Stimulated activated CD8-positive, alpha-beta memory T cell treated with anti-CD3 and anti-CD28 coated beads, Interleukin-12 subunit alpha, Interleukin-12 subunit beta, amount 100 ng/mL, for 4 hours (primary cell): ENCODE measurements at places on chromosomes 5 and 9.

DNA sequence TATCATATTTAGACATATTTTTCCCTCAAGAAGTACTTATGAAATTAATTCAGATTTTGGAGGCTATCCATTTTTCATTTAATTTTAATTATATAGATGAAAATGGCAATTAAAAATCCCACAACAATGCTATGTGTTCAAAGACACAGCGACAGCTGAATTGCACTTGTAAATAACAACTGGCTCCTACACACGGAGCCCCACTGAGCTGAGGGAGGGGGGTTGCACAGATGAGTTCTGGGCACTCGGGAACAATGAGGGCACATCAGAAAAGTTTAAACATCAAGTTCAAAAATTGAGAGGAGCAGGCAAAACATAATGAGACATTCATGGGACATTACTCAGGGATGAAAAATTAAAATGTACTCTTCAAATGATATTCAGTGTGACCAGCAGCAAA is 104.9 kb downstream of the MARCHF3 start:
- DNase-seq = no peak

DNA sequence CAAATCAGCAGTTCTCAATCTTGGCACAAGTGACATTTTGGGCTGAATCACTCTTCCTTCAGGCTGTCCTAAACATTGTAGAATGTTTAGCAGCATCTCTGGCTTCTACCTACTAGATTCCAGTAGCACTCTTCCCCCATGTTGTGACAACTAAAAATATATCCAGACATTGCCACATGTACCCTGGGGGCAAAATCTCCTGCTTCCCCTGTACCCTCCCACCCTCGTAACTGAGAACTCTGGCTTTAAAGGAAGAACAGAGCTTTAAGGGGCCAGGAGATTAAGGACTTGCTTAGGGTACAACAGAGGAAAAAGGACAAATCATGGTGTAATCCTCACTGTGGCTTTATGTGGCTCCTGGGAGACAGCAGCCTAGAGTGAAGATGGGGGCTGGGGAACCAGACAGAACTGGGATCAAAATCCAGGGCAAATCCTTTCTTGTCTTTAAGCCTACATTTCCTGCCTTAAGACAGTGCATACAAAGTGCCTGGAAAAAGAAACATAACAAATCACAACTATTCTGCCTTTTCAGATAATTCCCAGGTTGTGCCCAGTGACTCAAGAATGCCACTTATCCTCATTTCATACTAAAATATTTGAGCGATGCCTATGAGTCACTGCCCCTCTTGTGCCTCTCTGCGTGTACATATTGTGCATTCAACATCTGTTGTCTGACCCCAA is 109.3 kb downstream of the DAPK1 start:
- DNase-seq = no peak

- no peak for DNase-seq
Observed at GRCh38 chr9:86668488-86668887, 278.8 kb downstream of the GAS1 start.

DNA sequence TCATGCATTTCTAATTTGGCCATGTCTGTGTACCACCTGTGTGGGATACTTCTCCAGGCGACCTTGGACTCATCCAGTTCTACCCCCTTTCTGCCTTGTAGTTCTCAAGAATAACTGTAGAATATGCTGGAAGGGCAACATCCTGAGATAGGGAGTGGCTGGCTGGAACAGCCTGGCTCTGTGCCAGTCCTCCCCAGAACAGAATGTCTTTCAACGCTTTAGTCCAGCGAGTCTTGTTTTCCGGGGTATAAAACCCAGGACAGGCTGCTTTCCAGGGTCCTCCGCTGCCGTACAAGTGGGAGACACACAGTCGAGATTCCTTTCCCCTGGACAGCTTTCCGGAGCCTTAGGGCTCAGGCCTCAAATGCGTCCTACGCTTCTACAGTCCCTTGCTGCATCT is 45.4 kb upstream of the XPA start:
- no peak for DNase-seq

- no peak for DNase-seq
Observed at GRCh38 chr5:82815871-82816270, 261.3 kb downstream of the TMEM167A start.

- DNase-seq = no peak
Observed at GRCh38 chr5:64458948-64459347, 46.9 kb upstream of the RGS7BP start.

DNA sequence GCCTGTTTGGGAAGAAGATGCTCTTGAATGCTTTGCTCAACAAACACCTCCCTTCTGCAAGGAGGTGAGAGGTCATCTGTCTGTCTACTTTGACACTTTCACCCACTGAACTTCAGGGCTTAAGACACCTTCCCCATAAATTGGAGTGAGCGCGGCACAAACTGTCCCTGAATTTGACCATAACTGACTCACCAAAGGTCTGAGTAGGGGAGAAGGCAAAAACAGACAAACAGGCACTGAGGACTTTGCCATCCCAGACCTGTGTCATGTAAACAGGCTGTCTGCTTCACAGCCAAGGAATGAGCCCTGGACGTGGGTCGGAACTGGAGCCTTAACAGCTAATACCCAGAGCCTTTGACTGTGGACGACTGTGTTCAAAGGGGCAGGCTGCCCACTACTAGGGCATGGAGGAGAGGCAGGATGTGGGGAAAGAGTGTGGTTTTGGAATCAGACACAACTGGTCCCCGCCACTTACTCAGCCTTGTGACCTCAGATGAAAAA is 320.9 kb upstream of the KLF4 start:
- DNase-seq = no peak

DNA sequence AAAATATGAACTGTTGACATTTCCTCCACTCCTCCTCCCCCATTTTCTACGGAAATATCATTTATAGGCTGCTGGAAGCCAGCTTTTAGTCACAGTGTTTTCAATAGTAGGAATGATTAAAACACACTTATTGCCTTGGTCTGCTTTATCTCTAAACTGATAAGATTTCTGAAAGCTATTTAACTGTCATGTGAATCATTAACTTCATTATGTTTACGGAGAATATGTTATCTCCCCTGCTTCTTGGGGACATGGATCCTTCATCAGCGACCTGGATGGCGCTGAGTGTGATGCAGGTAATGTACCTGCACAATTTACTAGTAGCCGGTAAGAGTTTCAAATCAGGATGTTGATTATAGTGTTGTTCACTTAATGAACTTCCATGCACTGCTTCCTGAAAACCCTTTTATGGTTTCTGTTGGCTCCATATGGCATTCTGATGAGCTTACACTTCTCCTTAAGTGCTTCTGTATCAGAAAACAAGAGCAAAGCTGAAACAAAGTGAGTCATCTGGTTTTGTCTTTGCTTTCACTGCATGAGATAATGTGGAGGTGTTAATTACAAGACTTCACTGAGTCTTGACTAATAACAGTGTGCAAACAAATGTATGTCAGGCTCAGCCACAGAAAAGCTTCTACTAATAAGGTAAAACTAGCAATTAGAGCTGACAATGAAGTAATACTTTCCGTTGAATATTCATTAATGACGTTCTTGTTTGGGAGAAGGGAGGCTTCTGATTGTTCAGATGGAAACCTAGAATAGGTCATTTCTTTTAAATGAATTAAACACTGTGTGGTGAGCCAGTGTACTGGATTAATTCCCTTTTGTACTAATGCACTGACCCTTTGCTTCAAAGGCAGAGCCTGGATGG is 162.4 kb upstream of the ZNF608 start:
- DNase-seq = no peak

DNA sequence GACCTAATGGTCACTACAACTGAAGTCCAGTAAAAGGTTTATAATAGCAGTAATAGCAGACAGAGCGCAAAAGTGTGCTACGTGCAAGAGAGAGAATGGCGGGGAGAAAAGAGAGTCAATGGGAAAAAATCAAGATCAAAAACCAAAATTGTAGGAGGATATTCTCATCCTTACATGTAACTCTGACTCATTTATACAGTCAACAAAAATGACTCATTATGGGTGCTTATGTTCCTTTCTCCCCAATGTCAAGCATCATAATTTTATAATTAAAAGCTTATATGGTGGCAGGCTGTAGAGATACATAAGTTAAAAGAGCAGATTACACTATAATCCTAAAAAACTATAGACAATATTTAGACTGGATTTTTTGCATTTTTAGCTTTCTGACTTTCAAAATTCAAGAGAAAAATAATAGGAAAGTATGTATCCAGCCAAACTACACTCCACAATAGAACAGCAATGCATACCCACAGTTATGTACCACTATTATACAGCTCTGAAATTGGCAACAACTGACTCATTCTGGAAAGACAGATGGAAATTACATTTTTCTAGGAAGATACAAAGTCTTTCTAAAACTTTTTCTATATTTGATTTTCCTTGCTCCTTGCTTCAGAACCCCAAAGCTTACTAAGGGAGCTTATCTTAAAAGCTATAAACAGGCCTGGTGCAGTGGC is 78.4 kb downstream of the PLPP1 start:
- DNase-seq = no peak

- DNase-seq = no peak
Observed at GRCh38 chr9:122318284-122318683, 52.5 kb upstream of the PTGS1 start.

- no peak for DNase-seq
Observed at GRCh38 chr9:8221462-8221861, 421.9 kb upstream of the DMAC1 start.

DNA sequence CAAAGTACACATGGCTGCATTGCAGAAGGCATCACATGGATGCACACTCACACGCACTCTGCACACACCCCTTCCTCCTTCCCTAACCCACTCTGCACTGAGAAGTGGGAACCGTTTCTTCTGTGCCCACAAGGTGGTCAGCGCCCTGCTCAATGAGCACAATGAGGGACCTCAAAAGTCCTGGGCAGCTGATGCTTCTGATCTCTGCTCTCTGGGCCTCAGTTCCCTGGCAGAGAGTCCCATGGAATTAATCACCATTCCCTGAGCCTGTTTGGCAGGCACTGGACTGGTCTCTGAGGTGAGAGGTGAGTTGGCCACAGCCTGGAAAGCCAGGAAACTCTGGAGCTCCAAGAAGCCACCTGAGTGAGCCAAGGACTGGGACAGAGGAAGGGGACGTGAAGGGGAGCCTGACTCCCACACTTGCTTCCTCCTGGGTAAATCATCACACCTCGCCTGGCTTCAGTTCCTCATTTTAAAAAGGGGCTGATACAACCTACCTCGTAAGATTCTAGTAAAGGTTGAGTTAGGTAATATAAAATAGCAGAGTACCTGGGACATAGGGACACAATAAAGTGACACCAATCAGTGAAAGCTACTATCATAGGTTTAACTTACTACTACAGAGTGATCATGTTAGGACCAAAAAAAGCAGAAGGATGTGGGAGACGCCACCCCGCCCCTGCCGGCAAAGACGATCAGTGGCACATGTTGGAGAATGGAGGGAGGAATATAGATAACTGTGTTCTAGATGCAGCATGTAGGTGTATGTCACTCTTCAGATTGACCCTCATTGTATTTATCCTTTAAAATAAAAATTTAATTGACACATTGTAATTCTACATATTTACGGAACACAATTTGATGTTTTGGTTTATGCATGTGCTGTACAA is 21.1 kb upstream of the IGFBPL1 start:
- DNase-seq = no peak
